ENCODE measurements at places on chromosomes 1 and 21. TPM values are rescaled to one million over a fixed set of nuclear protein-coding genes. Genes with fewer than 3 reads are reported as not detected.

Gene RGS1
- total RNA-seq = 8.6 TPM

Gene ARHGAP29
- not detected for total RNA-seq

Gene PLA2G2F
- not detected for total RNA-seq

Gene CELA3A
- not detected for total RNA-seq

Gene NEGR1
- total RNA-seq = not detected

Gene VASH2
- 0.61 TPM for total RNA-seq

Measured in T-helper 2 cell treated with Interferon-gamma antibody and Interleukin-4, amounts not matched to agents 100 ng/mL and 5 ng/mL, for 36 hours (primary cell).